Lower leg skin (tissue), 4 donors: ENCODE measurements at places on chromosomes 7 and 10.

- DNase-seq: peak; percentile 59
Observed at GRCh38 chr7:130288829-130289228, 4.1 kb upstream of the CPA4 start.

DNA sequence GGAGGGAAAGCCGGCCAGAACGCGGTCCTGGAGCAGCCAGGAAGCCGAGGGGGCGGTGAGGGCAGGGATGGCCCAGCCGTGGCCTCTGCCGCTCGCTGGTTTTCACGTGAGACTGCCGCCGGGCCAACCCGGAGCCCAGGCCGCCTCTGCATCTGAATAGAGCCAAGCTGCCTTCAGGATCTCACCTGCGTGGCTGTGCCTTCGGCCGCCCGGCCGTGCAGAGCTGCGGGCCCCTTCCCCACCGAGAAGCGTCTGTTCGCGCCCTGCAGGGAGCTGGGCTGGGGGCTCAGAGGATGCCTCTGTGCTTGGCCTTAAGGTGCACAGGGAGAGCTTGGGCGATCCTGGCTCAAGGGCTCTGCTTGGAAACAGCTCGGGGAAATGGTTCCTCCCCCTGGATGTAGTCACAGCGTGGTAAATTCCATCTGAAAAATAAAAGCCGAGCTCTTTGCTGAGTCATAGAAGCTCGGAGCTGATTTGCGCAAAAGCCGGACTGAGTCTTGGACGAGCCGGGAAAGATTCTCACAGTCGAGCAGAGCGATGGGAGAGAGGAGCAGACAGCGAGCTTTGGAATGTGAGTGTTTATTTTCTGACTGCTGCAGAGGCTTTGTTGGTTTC lies at the start of gene JAKMIP3:
Gene JAKMIP3 (plus strand): TSS at position 456 of the 615 bp plus-strand sequence. CDS start 38,863 bp downstream, outside the sequence.
- DNase-seq: peak; percentile 84

GRCh38 chr7:83796760-83797159 lies 147.8 kb upstream of the SEMA3E start:
- DNase-seq: no peak

- DNase-seq: peak; percentile 74
Observed at GRCh38 chr10:132512693-132513345, 24.8 kb upstream of the INPP5A start.

DNA sequence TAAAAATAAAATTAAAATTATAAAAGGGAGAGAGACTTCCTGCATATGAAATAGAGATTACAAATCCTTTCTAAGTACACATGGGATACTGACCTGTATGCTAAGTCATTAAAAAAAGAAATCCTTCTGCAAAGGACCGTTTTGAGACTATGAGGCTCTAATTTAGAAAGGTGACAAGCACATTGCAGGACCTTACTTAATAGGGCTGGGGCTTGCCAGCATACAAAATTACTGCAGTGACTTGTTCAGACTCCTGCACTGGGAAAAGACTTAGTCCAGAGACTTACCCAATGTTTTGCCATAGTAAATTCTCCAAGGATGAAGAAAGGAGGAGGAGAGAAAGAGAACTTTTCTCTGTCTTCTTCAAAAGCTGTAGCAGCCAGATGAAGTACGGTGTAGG lies 193.6 kb downstream of the KCNMA1 start:
- DNase-seq: no peak

DNA sequence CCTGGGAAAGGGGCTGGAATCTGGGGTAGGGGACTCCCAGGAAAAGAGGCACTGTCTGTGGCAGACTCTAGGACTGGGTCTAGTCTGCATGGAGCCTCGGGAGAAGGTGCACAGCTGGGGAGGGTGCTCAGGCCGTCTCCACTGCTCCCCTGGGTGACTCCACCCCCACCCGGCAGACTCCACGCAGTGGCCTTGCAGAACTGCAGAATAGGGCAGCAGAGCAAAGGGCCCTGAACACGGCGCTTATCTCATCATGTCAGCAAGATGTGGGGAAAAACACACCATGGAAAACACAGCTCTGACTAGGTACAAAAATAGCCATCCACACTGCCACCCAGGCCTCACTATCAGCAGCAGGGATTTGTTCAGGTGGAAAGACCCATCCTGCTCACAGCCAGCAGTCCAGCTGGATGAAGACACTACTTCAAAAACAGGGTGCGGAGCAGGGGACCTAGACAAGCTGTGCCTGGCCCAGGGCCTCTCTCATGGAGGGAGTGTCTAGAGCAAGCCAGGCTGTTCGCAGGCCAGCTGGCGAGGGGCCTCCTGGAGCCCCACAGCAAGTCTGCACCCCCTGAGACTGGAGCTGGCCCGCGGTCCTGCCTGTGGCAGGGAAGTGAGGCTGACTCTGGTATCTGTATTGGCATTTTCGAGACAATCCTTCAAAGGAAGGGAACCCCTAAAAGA lies 11.7 kb downstream of the MAT1A start:
- peak; percentile 9 for DNase-seq

DNA sequence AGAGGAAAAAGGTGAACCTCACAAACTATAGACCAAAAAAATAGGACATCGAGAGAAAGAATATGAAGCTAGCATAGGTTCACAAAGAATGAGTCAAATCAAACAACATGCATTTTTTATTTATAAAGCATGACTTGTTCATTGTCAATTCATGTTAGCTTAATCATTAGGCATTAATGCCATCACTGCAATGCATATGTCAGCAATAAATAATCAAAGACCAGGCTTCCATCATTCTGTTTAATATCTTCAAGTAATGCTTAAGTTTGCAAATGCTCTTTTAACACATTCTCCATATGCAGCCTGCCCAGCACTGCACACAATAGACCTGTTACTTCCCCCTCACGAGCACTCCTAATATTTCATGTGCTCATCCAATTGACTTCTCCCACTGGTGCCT lies 8.9 kb upstream of the MAGI2 start:
- DNase-seq: no peak

DNA sequence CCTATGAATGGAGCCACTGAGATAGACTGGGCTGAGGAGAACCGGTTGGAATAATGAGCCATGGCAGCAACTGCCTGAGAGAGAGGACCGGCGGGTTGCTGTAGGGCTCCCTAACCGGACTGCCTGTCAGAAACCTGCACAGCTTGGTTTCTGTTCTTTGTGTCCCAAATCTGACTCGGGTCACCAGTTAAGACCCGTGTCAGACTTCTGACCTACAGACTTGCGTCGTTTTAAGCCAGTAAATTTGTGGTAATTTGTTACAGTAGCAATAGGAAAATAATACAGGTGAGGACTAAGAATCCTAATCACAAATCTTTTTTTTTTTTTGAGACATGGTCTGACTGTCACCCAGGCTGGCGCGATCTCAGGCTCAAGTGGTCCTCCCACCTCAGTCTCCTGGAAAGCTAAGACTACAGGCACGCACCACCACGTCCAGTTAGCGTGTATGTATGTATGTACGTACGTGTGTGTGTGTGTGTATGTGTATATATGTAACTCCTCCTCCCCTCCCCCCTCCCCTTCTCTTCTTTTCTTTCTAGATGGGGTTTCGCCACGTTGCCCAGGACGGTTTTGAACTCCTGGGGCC lies 672 bp upstream of the DDX56 start:
- no peak for DNase-seq

GRCh38 chr10:33674986-33675599 lies 340.6 kb upstream of the NRP1 start:
- DNase-seq: no peak

- DNase-seq: no peak
Observed at GRCh38 chr10:21519941-21520436, 5.5 kb downstream of the SKIDA1 start.

DNA sequence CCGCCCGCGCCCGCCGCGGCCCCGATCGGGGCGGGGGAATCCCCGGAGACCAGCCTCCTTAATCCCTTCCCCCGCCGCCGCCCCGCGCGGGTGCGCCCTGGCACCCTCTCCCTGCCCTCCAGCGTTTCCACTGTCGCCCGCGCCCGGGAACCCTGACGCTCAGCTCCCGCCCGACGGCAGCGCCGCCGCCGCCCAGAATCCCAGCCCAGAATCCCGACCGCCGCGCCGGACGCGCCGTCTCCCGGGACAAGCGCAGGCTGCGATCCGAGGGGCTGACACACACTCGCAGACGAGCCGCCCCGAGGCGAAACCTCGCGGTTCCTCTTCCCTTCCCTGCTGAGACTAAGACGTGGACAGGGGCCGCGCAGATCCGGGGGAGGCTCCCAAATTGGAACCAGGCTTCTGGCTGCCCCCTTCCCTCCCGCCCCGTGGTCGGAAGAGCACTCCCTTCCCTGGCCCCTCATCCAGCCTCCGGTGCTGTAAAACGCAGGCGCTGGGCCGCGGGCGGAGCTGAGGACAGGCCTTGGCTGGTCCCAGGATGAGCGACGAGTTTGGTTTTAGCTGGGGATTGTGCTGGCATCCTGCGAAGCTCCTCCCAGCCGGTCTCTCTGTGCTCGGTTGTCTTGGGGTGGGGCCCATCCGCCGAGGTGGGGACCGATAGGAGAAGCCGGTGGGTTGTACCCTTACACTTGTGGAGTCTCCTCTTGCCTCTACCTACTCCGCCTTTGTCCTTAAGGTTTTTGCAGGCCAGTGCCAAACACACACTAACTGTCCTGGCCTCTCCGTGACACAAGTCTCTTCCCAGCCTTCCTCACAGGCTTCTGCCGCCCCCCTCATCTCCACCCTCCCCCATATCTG lies 1.1 kb downstream of the MARVELD1 start:
- peak; percentile 96 for DNase-seq

DNA sequence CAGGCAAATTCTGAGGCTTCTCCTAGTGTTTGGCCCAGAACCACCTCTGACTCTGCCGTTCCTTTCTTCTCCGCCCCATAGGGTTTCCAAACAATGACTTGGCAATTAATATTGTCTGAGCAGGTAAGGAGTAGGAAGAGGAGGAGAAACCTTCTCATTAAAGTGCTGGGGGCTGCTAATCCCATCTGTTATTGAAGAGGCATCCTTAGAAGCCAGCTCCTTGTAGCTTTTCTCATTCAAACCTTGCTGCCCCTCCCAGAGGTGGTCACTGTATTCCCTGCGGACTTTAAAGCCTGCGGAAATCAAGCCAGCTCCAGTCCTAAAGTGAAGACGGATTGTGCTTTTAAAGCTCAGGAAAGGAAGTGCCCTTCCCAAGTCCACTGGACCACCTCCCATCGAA lies 1.4 kb upstream of the NKX1-2 start:
- DNase-seq: no peak

DNA sequence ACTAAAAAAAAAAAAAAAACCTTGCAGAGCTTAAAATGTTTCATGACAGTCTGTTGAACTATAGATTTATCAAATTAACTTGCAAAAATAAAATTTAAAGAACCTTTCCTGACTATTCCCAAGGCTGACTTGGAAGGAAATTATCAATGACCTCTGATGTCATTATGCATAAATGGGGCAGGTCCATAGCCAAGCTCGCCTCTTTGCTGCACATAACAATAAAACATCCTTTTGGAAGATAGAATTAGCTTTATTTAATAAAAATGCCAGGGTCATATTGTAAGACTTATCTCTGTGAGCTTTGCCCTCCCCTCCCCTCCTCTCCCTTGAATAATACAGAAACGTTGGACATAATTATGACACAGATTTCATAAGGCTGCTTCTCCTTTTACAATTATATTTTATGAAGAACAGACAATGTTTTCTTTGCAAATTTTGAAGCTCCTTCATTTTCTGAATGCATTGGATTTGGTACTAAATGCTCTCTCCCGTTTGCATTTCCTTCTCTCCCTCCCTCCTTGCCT lies 444.8 kb downstream of the AUTS2 start:
- DNase-seq: no peak

- no peak for DNase-seq
Observed at GRCh38 chr7:69211739-69212138, 386.5 kb upstream of the AUTS2 start.

DNA sequence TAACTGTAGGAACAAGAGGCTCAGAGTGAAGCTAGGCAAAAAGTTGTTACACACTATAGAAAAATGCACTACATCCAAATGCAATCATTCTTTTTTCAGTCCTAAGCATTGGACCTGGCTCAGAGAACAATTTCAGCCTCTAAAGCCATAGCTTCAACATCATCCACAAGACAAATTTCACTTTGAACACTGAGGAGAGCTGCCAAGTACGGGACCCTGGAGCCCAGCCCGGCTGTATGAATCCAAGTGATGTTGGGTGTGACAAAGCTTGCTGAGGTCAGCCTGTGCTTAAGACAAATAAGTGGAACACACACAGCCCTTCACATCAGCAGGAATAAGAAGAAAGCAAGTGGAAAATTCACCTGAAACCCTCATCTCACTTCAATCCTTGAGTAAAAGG lies 233.1 kb upstream of the PFKP start:
- DNase-seq: no peak

DNA sequence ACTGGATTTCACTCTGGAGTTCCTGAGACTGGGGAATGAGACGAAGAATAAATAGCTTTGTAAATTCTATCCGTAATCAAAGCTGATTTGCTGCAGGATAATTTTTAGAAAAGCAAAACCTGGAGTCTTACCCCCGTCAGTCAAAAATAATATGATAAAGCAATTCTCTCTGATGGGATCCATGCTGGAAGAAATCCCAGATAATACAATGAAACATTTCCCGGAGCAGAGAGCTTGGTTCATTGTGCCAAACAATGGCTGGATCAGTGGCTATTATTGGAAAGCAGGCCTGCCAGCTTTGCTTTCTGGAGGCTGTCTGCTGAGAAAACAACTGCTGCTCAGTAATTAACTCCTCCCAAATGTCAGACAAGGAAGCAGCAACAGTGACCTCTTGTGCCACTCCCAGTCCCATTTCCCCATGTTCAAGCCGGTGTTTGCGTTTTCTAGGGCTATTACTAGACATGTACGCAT lies 609.4 kb upstream of the PCDH15 start:
- peak; percentile 81 for DNase-seq

DNA sequence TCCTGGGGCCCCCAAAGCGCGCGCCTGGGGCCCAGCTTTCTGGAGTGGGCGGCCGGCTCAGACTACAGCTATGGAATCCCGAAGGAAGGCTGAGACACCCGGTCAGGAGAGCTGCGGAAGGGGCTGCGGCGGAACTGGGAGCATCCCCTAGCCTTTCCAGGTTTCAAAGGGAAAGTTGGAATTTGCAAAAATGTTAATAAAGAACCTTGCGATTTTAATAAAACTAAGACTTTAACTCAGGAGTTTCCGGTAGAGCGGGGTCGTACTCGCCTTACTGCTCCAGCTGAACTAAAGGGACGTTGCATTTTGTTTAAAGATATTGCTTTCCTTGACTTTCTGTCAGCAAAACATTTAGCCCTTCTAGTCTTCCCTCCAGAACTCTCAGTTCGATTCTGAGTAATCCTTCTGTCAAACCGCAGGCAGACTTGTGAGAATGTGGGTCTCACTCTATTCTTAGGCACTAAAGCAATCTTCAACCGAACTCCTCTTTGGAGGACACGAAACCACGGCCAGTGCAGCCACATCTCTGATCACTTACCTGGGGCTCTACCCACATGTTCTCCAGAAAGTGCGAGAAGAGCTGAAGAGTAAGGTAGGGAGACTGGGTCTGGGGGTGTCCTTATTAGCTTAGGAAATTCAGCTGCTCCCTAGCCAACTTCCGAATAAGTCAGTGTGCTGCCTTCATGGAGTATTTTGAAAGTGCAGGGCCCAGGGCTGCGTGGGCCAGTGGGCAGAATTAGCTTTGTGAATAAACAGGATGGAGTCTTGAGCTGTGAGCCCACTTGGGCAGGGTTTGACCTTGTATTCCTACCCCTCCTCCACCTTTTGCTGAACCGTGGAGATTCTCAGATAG lies 1.9 kb downstream of the CYP26A1 start:
- peak; percentile 6 for DNase-seq

GRCh38 chr7:66333443-66333842 lies 128.3 kb downstream of the TPST1 start:
- DNase-seq: no peak

- DNase-seq: peak; percentile 99
Observed at GRCh38 chr10:43408710-43409384, at the start of gene HNRNPF. HNRNPF (minus strand) TSS chr10:43409186; CDS start chr10:43387884, 21,302 bp downstream.
